ENCODE measurements at places on chromosomes 11 and 22.

DNA sequence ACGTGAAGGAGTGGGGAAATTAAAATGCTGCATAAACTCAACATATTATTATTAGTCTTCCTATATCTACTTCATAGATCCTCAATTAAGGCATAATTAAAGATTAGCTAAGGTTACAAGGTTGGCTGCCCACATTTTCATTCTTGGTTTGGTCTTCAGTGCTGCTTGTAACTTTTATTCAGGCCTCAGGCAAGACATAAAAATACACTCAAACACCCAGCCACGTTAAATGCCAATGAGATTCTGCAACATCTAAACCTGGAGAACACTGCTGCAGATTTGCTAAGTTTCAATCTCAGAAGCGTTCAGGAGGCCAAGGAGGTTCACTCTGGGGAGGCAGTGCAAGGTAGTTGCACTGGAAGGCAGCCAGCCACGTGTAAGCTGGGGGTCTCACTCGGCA, 358.7 kb upstream of the NARS2 start:
- no peak for DNase-seq

- no peak for DNase-seq
Observed at GRCh38 chr22:21038405-21038804, 6.0 kb upstream of the SLC7A4 start.

DNA sequence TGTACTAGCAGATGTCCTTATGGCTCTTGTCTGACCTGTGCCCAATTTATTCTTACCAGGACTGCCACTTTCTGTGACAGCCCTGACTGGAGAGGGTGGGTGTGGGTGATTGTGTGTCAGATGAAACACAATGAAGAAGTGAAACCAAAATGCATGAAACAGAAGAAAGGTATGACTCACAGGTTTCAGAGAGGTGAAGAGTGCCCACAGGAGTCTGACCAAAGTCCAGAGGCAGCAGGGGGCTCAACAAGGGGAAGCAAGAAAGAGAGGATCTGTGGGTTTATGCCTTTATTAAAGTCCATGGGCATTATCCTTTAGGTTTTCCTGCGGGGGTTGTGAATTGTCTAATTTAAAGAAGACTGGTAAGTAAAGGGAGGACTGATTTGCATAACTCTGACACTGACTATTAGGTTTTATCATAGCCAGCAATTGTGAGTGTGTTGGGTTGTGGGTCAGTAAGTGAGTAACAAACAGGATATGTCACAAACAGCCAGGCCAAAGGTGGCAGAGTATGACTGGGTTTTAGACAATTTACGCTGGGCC, 3.9 kb upstream of the OR4C6 start:
- DNase-seq = no peak

GRCh38 chr11:54927704-54928103, 221.1 kb downstream of the OR4A5 start:
- no peak for DNase-seq

- no peak for DNase-seq
Observed at GRCh38 chr11:47541070-47541469, 11.9 kb downstream of the CELF1 start.

- no peak for DNase-seq
Observed at GRCh38 chr11:61618978-61619377, 38.1 kb upstream of the SYT7 start.

DNA sequence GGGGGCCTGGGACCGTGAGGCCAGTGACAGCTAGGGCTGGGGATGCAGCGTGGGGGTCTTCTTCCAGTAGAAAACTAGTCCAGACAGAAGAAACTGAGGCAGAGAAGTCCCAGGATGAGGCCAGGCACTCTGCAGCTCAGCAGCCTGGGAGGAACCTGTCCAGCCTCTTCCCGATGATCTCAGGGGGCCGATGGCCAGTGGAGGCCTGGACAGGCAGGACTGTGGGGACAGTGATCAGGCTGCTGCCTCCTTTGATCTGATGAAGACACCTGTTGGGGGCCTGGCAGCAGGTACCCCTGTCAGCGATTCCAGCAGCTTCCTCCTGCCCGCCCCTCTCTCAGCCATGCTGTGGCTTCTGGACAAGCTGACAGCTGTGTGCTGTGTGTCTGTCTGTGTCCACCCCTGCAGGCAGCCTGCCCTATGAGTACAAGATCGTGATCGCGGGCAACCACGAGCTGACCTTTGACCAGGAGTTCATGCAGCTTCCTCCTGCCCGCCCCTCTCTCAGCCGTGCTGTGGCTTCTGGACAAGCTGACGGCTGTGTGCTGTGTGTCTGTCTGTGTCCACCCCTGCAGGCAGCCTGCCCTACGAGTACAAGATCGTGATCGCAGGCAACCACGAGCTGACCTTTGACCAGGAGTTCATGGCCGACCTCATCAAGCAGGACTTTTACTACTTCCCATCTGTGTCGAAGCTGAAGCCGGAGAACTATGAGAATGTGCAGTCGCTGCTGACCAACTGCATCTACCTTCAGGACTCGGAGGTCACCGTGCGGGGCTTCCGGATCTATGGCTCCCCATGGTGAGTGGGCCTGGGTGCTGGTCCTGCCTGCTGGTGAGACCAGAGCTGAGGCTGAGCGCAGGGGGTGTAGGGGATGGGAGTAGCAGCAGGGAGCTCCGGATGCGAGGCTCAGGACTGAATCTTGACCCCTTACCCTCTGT, 62.6 kb downstream of the MPPED1 start:
- no peak for DNase-seq

DNA sequence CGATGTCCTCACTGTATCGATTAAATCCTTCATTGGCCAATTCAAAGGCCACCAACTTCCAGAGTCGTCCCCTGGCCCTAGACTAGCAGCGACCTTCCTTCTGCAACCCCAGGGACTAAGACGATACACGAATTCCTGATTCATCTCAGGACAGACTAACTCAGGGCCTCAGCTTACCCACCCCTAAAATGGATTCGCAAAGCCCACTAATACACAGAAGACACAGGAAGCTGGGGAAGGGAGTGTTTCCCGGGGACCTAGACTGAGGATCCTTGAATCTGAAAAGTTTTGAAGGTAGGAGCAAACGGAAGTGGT, 509 bp downstream of the LAMTOR1 start:
- DNase-seq = no peak

GRCh38 chr22:32619614-32620426, 145.2 kb downstream of the FBXO7 start:
- DNase-seq = no peak

DNA sequence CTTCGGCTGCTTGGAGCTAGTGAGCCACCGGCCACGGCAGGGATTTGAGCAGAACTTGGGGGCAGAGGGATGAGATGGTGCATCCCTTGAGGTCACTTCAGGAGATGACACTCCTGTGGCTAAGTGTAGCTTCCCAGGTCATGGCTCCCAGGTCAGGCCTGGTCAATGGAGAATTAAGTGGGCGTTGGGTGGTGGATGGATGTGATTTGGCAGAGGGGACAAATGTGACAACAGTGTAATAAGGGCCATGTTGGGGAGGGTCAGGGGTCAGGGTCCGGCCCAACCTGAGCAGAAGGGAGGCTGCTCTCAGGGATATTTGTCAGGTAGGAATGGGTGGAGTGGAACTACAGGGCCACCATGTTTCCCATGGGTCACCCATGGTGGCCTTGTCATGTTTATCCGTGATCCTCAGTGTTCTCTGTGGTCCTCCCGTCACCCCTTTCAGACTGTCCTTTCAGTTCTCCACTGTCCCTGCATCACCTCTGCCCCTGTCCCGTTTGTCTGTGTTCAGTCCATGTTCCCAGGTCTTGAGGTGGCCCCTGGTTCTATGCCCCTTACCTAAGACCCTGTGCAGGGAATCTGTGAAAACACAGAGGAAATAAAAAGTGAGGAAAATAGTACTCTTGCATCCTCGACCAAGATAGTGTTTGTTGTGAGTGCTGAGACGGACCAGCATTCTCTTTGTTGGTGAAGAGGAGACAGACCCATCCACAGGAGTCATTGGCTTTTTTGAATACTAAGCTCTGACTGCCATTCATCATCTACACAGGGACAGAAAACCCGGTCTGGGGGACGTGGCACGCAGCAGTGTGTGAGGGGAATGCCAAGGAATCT, 6.1 kb downstream of the SLC25A1 start:
- no peak for DNase-seq

GRCh38 chr11:32920570-32920969, 28.0 kb downstream of the QSER1 start:
- no peak for DNase-seq

- DNase-seq = no peak
Observed at GRCh38 chr11:1409108-1409851, 19.5 kb downstream of the BRSK2 start.

GRCh38 chr22:36463783-36464184, 17.7 kb downstream of the TXN2 start:
- no peak for DNase-seq

DNA sequence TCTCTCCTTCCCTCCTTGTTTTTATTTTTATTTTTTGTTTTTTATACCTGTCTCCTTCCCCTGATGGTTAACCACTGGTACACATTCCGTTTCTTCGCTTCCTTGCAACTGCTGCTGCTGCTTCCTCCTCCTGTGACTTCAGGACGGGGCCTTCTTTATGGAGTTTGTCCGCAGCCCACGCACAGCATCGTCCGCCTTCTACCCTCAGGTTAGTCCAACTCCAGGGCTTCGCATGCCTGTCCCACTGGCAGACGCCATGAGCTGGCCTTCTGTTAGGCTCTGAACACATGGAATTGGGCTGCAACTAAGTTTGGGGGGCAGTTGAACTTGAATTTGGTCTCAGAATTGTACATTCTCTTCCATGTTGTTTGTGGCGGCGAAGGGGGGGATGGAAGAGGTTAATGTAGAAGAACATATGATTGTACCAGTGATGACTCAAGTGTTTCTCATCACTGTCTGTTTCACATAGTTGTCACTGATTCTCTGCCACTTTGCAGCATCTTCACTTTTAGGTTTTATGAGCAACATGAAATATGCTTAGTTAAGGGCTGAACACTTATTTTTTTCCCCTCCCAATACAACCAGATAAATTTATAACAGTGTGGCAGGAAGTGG, 83.0 kb upstream of the YWHAH start:
- no peak for DNase-seq

GRCh38 chr11:119793335-119793984, 64.5 kb upstream of the NECTIN1 start:
- no peak for DNase-seq

- DNase-seq = peak; percentile 28
Observed at GRCh38 chr11:39541945-39542351, 1917.5 kb downstream of the LRRC4C start.

DNA sequence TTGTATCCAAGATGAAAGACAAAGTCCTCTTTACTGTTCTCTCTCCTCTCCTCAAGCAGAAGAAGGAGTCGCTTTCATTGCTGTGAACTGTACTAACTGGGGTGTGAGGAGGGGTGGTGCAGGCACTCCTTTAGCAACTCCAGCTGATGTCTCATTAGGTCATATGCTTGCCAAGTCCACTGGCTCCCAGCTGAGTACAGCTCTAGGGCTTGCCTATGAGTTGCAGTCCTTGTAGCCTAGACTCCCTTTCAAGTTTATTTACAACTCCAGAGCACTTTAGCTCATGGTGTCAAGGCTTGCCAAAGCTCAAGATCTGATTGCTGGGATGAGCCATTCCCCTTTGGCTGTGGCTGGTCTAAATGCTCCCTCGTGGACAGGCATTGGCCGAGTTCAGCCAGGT, 55.1 kb upstream of the PDGFD start:
- no peak for DNase-seq

DNA sequence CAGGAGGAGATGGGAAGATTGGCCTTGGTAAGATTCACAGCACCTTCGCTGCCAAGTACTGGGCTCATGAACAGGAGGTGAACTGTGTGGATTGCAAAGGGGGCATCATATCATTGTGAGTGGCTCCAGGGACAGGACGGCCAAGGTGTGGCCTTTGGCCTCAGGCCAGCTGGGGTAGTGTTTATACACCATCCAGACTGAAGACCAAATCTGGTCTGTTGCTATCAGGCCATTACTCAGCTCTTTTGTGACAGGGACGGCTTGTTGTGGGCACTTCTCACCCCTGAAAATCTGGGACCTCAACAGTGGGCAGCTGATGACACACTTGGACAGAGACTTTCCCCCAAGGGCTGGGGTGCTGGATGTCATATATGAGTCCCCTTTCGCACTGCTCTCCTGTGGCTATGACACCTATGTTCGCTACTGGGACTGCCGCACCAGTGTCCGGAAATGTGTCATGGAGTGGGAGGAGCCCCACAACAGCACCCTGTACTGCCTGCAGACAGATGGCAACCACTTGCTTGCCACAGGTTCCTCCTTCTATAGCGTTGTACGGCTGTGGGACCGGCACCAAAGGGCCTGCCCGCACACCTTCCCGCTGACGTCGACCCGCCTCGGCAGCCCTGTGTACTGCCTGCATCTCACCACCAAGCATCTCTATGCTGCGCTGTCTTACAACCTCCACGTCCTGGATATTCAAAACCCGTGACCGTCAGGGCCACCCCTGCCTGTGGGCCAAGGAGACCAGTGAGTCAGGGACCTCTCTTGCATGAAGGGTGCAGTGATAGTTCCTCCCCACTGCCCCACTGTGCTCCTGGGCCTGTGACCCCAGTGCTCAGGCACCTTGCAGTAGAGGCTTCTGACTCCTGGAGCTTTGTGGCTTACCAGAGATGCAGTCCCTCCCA, 83.6 kb downstream of the BCR start:
- no peak for DNase-seq

GRCh38 chr22:30044369-30044768, 35.9 kb upstream of the HORMAD2 start:
- DNase-seq = peak; percentile 51

GRCh38 chr11:133934599-133935550, 21.9 kb downstream of the IGSF9B start:
- DNase-seq = peak; percentile 84

DNA sequence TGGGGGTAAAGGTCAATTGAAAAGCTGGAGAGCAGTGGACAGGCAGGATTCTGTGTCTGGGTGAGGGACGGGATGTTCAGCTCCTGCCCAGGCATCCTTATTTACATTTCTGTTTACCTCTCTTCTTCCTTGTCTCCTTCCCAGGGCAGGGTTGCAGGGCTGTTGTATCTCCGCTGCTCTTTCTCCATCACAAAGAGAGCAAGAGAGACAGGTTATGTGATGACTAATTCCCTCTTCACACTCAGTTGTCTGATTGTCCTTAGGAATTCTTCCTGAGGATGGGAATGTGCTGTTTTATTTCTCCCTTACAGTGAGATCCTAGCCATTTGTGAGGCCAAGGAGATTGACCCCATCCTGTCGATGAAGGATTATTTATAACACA, 104.9 kb downstream of the VPREB1 start:
- DNase-seq = no peak

DNA sequence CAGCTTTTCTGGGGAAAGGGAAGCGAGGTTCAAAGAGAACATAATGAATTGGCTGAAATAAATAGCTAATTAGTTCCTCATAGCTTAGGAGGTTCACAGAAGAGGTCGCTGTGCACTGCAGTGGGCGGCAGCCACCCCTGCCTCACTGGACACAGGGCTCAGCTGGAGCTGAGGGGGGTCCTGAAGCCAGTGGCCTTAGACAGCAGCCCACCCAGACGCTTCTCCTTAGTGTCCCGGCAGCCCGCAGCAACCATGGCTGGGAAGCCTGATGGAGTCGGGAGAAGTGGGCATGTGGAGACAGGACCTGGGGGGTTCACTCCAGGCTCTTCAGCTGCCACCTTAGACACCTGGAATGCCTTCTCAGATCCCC, 75.4 kb downstream of the TRIM29 start:
- DNase-seq = no peak

DNA sequence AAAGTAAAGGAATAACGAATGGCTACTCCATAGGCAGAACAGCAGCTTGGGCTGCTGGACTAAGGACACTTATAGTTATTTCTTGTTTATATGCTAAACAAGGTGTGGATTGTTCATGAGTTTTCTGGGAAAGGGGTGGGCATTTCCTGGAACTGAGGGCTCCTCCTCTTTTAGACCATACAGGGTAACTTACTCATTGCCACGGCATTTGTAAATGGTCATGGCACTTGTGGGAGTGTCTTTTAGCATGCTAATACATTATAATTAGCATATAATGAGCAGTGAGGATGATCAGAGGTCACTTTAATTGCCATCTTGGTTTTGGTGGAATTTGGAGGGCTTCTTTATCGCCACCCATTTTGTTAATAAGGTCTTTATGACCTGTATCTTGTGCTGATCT, 7.0 kb downstream of the OR4X1 start:
- DNase-seq = no peak

All from A673 (cell line).